Hypothalamus (tissue), 51 donors: ENCODE measurements at places on chromosomes 6 and 20.

GRCh38 chr6:44275749-44276648, 5.7 kb downstream of the TMEM151B start:
- DNase-seq: no peak

GRCh38 chr6:140566781-140567277, 1192.4 kb upstream of the CITED2 start:
- DNase-seq: no peak

DNA sequence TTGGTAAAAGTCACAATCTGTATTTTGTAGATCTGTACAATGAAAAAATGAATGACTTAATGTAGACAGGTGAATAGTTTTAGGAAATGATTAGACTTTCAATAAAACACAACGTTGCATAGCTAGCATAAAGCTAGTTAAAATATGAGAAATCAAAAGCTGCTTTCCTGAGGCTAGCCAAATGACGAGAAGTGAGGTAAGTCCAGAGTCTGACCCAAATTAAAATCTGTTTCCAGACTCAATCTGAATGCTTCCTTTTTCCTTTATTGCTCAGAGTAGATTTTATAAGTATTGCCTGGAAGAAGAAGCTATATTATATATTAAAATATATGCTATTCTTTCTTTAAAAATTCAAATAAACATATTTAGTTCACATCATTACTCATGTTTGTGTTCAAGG, 615.4 kb downstream of the CD109 start:
- no peak for DNase-seq

DNA sequence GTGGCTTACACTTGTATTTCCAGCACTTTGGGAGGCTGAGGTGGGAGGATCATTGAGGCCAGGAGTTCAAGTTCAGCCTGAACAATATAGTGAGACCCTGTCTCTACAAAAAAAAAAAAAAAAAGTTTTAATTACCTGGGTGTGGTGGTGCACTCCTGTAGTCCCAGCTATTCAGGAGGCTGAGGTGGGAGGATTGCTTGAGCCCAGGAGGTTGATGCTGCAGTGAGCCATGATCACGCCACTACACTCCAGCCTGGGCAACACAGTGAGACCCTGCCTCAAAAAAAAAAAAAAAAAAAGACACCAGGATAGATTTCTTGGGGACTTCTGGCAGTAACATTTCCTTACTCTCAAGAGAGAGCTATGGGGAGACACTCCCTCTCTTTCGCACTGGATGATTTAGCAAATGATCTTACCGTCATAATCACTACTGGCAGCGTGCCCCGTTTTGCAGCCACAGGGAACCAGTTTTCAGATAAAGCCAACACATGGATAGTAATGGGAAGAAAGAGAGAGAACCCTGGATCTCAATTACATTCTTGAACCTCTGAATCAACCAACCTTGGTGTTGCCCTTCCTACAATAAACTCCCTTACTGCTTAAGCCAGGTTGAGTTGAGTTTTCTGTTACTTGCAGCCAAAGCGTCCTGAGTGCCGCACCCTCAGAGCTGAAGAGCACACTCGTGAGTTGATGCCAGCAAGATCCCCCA, 18.1 kb upstream of the PTPN1 start:
- DNase-seq: no peak

DNA sequence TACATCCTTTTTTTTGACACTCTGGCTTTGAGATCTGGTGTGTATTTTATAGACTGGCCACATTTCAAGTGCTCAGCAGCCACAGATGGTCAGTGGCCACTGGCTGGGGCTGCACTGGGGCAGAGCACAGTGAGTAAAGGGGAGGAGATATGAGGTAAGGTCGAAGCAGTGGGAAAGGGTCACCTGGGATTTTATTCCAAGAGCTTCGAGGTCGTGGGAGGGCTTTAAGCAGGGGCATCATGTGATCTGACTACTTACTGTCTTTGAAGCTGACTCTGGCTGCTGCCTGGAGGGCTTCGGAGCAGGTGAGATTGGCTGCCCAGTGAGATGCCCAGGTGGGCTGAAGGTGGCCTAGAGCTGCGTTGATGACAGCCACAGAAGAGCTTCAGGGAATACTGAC, 6.7 kb downstream of the C20orf203 start:
- no peak for DNase-seq
